ENCODE measurements at places on chromosomes 3 and 15.

- DNase-seq = no peak
These were observed 27.7 kb upstream of the SMAD3 start for GRCh38 chr15:67037694-67038093.

DNA sequence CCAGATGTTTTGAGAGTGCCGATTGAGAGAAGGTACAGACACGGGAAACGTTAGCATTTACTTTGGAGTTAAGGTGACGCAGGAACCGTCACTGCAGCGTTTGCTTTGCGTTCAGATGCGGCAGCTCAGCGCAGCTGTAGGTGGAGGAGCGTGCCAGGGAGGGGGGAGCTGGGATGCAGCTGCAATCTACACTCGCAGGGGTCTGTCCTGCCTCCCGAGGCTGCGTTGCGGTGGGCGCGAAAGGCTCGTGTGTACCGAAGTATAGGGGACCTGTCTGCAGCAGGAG lies 425 bp upstream of the FYTTD1 start:
- no peak for DNase-seq

DNA sequence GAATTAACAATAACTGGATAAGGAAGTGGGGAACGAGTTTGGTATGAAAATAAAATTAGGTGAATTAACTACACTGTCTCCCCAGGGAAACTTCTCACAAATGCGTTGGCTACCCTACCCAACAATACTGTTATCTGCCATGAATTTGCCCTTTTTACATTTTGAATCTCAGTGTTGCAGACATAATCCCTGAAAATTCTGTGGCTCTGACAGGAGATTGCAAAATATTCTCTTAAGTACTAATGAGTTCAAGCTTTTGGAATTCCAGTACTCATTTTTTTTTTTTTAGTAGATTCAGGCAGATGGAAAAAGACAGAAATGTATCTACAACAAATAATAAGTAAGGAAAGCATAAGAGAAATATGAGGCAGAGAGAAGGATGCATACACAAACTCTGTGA lies 332.6 kb downstream of the LSAMP start:
- DNase-seq = no peak

DNA sequence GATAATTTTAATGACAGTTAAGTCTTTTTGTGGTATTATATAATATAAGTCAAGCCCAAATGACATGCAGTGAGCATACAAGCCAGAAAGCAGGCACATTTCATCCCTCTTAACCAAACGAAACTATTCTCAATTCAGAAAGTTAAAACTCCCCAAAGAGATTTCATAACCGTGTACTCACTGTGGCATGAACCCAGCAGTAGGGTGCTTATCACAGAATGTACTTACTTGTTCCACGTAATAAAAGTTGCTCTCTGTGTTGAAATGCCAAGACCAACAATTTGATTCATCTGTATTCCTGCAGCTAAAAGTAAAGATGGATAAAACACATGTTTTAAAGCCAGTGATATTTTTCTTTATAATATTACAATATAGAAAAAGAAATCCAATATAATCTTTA lies 12.1 kb downstream of the GK5 start:
- DNase-seq = no peak

DNA sequence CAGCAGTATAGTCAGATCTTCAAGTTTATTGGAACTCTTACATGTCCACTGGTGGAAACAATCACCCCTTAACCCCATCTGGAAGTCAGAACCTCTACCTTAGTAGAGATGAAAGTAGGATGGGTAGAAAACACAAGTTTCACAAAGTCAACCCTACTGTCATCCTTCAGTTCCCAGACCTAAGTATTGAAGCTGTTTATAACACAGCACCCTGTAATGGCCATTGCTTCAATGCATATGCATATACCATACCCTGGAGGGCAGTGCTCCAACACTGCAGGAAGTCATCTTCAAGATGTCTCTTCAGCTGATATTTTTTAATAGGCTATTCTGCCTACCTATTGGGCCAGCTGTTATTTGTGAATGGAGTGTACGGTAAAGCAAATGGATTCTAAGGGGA lies 241.3 kb downstream of the UBE2E2 start:
- no peak for DNase-seq

DNA sequence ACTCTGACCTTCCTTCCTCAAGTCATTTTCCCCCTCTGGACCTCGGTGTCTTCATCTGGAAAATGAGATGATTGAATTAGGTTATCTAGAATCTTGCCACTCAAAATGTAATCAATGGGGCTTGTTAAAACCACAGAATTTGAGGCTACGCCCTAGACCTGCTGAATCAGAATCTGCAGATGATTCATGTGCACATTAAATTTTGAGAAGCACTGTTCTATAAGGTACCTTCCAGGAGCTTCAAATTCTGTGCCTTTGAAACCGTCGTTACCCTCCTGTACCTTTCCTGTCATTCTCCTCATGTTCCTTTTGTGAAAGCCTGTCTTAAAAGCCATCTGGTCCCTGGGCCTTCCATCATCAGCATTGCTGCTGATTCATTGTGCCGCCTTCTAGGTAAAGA lies 172.4 kb upstream of the TOPAZ1 start:
- DNase-seq = no peak

DNA sequence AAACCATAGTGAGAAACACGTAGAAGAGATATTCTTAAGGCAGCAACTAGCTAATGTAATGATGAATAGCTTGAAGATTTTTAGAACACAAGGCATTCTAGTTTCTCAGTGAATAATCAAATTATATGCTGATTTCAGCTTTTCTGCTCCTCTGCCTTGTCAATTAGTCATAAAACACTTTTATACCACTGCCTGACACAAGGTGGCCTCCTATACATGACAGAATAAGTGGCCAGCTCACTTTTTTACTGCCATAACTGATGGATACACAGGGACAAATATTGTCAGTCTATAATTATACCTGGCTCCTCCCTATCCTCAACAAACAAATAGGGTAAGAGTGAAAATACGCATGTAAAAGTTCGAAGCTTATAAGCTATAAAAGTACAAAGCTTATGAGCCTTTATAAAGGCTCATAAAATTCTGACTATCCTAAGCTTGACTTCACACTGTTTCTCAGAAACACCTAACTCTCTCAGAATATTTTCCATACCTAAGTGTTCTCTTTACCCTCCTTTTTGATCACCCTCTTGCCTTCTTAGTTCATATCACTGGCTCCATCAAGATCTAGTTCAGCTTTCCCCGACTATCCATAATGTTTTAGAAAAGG lies 81.6 kb downstream of the HERC1 start:
- no peak for DNase-seq

DNA sequence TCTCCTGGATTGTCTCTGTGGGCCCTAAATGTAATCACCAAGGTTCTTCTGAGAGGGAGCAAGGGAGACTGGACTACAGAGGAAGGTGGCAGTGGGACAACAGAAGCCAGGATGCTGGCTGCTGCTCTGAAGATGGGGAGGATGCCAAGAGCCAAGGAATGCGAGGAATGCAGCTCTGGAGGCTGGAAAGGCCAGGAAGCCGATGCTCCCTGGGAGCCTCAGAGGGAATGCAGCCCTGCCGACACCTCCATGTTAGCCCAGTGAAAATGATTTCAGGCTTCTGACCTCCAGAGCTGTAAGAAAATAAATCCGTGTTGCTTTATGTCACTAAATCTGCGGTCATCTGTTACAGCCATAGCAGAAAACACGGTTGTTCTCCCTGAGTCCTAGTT lies 44.1 kb downstream of the UMPS start:
- DNase-seq = no peak

- no peak for DNase-seq
These were observed 145.4 kb upstream of the LRRFIP2 start for GRCh38 chr3:37319784-37320183.

DNA sequence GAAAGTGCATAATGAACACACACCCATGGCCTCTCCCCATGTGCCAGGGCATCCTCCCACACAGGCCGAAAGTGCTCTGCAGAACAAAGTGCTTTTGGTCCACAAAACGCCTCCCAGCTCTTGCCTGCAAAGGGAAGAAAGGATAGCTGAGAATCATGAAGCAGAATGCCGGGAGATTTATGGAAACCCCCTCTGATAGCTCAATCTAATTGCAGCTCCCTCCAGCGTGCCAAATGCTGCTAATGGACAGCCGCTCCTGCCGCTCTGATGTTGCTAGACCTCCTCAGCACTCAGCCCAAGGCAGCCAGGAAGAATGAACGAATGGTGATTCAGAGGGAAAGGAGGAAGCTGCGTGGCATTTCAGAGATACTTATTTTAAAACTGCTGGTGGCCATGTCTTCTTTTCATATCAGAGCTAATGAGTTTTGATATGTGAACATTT lies 145.3 kb downstream of the TJP1 start:
- no peak for DNase-seq

- DNase-seq = no peak
These were observed 23.0 kb upstream of the ANP32A start for GRCh38 chr15:68843425-68844311.

GRCh38 chr3:193731656-193732055 lies 138.6 kb downstream of the OPA1 start:
- DNase-seq = no peak

DNA sequence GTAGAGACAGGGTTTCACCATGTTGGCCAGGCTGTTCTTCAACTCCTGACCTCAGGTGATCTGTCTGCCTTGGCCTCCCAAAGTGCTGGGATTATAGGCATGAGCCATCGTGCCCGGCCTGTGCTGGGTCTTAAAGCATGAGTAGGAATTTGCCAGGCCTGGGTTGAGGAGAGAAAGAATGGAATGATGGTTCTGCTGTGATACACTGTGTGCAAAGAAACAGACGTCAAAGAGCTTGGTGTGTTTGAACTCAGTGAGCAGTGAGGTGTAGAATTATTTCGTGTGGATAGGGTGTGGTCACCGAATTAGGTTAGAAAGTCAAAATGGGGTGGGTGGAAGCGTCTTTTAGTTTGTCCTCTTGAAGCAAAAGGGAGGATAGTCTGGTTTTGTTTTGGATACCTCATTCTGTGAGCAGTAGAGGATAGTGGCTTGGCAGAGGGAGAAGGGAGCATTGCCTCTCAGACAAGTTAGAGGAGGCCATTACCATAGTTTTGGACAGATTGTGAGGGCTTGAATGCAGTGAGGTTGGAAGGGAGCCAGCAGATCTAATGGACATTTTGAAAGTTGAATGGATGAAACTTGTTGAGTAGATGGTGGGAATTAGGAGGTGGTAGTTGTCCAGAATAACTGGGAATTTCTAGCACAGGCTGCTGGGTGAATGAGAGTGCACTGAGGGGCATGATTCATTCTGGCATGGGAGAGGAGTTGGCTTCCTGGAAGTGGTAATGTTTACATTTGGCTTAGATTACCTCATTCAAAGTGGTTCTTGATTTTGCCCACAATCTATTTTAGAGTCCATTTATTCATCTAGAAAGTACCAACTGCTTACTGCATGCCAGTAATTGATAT lies 27.2 kb downstream of the AKAP13 start:
- DNase-seq = no peak

- no peak for DNase-seq
These were observed 133.1 kb upstream of the IGSF10 start for GRCh38 chr3:151593928-151594327.

GRCh38 chr15:88747111-88747510 lies 56.1 kb upstream of the ACAN start:
- DNase-seq = no peak

DNA sequence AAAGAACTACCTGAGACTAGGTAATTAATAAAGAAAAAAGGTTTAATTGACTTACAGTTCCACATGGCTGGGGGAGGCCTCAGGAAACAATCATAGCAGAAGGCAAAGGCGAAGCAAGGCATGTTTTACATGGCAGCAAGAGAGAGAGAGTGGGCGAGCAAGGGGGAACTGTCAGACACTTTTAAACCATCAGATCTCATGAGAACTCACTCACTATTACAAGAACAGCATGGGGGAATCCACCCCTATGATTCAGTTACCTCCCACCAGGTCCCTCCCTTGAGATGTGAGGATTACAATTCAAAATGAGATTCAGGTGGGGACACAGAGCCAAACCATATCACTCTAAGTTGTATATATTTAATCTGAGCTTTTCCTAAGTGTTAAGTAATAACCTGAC lies 79.0 kb upstream of the MLF1 start:
- DNase-seq = no peak

DNA sequence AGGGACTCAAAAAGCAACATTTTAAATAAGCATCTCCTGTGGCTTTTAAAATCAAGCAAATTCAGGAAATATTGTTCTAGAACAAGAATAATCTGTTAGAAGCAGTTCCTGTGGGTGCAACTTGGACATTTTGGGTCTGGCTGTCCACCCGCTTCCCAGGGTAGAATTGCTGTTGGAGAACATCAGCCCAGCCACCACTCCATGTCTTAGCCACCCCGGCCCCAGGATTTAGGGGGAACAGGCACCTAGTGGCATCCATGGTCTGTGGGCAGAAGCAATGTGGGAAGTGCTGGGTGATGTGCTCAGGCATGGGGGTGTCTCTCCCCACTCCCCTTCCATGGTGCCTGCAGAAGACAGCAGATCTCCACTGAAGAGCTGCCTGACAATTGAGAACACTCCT lies 162.6 kb downstream of the KLF13 start:
- no peak for DNase-seq

- no peak for DNase-seq
These were observed 197.2 kb downstream of the KCNAB1 start for GRCh38 chr3:156317462-156318074.

GRCh38 chr3:182692695-182693094 lies 100.6 kb upstream of the ATP11B start:
- no peak for DNase-seq

- DNase-seq = no peak
These were observed 5.3 kb downstream of the ZNF620 start for GRCh38 chr3:40511031-40511718.

DNA sequence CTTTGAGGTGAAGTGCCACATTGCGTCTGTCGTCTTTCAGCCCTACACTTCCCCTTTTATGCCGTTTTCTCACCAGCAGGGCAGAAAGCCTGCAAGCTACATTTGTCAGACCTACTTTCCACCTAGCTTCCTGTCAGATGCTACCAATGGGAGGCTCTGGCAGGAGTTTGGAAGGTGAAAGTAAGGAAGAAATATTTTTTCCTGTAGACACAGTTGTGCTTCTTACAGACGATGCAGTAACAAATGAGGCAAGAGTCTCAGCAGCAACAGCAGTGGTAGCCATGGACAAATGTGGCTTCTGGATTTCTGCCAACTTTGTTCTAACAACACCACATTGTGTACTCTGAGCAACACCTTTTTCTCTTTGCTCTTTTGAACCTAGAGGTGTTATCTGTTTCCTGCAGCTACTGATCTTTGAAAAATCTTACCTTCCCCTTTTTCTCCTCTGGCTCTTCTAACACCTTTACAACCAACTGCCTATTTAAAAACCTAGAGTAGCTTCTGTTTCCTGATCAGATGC lies 70.6 kb upstream of the STT3B start:
- no peak for DNase-seq

- no peak for DNase-seq
These were observed 165.4 kb downstream of the TJP1 start for GRCh38 chr15:29656636-29657475.

- no peak for DNase-seq
These were observed 65.1 kb downstream of the MEGF11 start for GRCh38 chr15:66188464-66188863.
